ENCODE measurements at places on chromosomes 6 and 20.
A peak's percentile ranks its signal among the peaks of the same experiment; 100 is the strongest.

- peaks cover 11% of the 10 kb centered on the region for H3K36me3 ChIP-seq
- DNase-seq: no peak
- H3K4me1 ChIP-seq: peaks cover 10% of the 10 kb centered on the region
- H3K27ac ChIP-seq: no peak overlapping the region
- no peak overlapping the region for H3K4me3 ChIP-seq
Measured at GRCh38 chr6:33076406-33076934, 680 bp downstream of the HLA-DPB1 start.

DNA sequence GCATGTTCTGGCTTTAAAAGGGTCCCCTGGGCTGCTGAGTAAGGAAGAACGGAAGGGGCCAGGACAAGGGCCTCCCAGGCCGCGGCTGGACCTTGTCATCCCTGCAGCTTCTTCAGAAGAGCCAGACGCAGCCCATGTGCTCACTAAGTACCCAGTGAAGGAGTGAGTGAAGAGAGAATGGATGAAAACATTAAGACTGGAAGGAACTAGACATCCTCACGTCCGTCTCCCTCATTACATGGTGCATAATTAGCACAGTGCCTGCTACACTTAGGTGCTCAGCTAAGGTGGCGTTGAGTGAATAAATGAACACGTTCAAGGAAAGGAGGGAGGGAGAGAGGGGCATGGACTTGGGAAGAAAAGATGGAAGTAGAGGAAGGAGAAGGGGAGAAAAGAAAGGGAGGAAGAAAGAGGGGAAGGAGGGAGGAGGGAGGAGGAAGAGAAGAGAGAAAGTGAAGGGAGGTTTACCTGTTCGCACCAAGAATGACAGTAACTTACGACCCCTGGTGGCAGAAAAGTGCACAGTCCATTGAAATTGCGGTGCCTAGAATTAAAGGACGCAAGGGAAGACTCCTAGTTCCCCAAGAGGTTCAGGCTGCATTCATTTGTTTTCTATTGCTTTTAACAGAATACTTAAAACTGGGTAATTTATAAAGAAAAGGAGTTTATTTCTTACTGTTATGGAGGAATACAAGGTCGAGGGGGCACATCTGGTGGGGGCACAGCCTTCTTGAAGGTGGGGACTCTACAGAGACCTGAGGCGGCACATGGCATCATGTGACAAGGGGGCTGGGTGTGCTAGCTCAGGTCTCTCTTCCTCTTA is 8.0 kb downstream of the TP53RK start:
- H3K36me3 ChIP-seq: no peaks in the 10 kb centered on the region
- H3K27me3 ChIP-seq: peaks cover 3% of the 10 kb centered on the region
- H3K4me3 ChIP-seq: no peak overlapping the region
- peaks cover 24% of the 10 kb centered on the region for H3K4me1 ChIP-seq
- DNase-seq: peak; percentile 80

DNA sequence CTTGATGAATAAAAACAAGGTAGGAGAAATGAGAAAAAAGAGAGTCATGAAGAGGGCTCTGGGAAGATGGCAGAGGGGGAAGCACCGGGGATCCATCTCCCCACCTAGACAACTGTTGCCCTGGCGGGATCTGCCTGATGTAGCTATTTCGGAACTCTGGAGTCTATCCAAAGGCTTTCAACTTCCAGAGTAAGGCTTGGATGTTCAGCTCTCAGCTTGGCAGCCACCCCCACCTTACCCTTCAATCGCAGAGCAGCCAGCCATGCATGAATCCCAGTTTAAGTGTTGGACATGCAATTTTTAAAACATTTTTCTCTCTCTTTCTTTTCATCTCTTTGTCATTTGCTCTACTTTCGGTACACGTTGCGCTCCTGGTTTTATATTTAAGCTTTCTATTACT is 275.9 kb upstream of the EXOC2 start:
- H3K27me3 ChIP-seq: peaks cover 4% of the 10 kb centered on the region
- H3K4me1 ChIP-seq: no peaks in the 10 kb centered on the region
- H3K4me3 ChIP-seq: no peak overlapping the region
- no peak overlapping the region for H3K27ac ChIP-seq
- H3K36me3 ChIP-seq: no peaks in the 10 kb centered on the region

GRCh38 chr20:9993137-9993536 is 41.6 kb upstream of the ANKEF1 start:
- H3K36me3 ChIP-seq: no peaks in the 10 kb centered on the region
- no peak overlapping the region for H3K27ac ChIP-seq
- no peaks in the 10 kb centered on the region for H3K27me3 ChIP-seq
- H3K4me3 ChIP-seq: no peak overlapping the region
- H3K4me1 ChIP-seq: no peaks in the 10 kb centered on the region
- no peak for DNase-seq

- H3K4me1 ChIP-seq: no peaks in the 10 kb centered on the region
- H3K36me3 ChIP-seq: no peaks in the 10 kb centered on the region
- H3K27me3 ChIP-seq: peaks cover 4% of the 10 kb centered on the region
Measured at GRCh38 chr6:73610444-73611275, 43.1 kb downstream of the SLC17A5 start.

DNA sequence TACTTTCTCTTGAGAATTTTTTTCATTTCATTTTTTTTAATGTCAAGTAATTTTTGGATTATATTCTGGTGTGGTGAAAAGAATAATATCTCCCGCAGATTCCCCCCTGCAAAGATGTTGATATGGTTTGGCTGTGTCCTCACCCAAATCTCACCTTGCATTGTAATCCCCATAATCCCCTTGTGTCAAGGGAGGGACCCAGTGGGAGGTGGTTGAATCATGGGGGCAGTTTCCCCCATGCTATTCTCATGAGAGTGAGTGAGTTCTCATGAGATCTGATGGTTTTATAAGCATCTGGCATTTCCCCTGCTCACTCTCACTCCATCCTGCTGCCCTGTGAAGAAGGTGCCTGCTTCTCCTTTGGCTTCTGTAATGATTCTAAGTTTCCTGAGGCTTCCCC is 58.7 kb upstream of the PMEPA1 start:
- DNase-seq: no peak
- peaks cover 7% of the 10 kb centered on the region for H3K4me1 ChIP-seq
- peaks cover 11% of the 10 kb centered on the region for H3K36me3 ChIP-seq
- no peak overlapping the region for H3K27ac ChIP-seq

DNA sequence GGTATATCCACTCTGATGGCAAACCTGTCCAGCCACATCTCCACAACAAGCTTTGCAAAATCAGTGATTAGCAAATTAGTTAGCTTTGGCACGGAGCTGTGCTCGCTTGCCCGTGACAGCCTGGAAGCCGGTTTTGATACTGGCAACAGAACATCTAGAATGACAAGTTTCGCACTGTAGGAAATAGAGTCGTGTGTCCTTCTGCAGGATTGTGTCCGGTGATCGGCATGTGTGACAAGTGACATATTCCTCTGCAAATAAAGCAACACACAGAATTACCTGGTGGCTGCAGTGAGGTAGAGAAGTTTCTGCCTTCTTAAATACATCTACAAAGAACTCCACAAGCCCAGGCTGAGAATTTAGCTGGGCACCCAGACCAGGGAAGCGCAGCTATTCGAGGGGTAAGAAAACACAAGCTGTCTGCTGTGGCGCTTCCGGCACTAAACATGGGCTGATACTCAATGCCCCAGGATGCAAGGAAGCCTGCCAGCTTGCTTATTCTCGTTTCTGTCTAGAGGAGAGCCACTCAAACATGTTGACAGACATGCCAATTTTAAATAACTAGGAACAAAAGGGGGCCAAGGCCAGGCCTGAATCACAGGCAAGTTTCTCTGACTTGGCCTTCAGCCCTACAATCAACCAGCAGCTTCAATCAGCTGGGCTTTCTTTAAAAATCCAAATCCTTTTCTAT is 22.2 kb downstream of the EIF2S2 start:
- DNase-seq: no peak
- H3K27ac ChIP-seq: peak overlapping the region; percentile 73
- peaks cover 9% of the 10 kb centered on the region for H3K36me3 ChIP-seq
- no peaks in the 10 kb centered on the region for H3K4me1 ChIP-seq

Measured in glutamatergic neuron (in vitro differentiated cells).